ENCODE measurements at places on chromosomes 4 and X. TPM values are rescaled to one million over a fixed set of nuclear protein-coding genes. Genes with fewer than 3 reads are reported as not detected.

GRCh38 chr4:163447481-163447880 is 26.1 kb downstream of the TKTL2 start:
- no peaks in the 10 kb centered on the region for H3K36me3 ChIP-seq
- no peak overlapping the region for H3K4me3 ChIP-seq
- DNase-seq = no peak
- peaks cover 8% of the 10 kb centered on the region for H3K27me3 ChIP-seq
- H3K4me1 ChIP-seq = no peaks in the 10 kb centered on the region

The SSX4 gene
- not detected for total RNA-seq

DNA sequence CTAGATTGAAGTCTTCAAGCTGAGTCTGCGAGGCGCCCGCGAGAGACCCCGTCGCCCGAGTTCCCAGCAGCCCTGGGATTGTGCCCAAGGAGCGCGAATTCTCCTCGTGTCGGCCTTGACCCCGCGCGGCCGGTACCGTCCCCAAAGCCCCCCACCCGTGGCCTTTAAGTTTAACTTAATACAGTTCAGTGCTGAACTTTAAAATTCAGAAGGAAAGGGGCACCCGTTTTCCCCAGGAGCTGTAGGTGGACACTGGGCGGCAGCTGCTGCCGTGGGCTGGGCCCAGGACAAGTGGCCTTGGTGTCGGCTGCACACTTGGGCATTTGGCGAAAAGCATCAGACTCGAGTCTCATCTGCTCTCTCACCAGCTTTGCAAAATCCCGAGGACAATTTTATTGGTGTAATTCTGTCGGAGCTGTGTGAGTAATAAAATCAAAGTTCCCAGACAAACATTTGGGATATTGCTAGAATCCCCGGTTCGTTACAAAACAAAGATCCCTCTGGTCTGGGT is 634 bp downstream of the CWH43 start:
- H3K36me3 ChIP-seq = no peaks in the 10 kb centered on the region
- no peaks in the 10 kb centered on the region for H3K4me1 ChIP-seq

DNA sequence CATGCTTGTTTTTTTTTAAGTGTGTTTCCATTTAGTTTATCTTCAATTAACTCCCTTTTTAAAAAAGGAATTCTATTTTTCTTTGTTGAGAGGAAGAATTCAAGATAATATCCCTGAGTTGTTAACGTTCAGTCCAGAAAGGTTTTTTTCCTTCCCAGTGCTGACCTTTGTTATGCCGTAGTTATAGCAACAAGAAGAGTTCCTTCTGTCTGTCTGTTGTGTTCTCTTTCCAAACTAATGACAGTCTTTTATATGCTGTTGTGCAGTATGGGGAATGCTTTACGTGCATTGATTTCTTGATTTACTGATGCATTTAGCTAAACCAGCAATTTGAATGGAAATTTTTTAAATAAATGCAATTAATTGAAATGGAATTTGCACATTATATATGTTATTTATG is 6.6 kb upstream of the CXXC4 start:
- H3K27ac ChIP-seq = no peak overlapping the region
- H3K4me1 ChIP-seq = no peaks in the 10 kb centered on the region
- H3K27me3 ChIP-seq = peaks cover 16% of the 10 kb centered on the region
- H3K4me3 ChIP-seq = no peak overlapping the region
- DNase-seq = no peak
- no peaks in the 10 kb centered on the region for H3K36me3 ChIP-seq

DNA sequence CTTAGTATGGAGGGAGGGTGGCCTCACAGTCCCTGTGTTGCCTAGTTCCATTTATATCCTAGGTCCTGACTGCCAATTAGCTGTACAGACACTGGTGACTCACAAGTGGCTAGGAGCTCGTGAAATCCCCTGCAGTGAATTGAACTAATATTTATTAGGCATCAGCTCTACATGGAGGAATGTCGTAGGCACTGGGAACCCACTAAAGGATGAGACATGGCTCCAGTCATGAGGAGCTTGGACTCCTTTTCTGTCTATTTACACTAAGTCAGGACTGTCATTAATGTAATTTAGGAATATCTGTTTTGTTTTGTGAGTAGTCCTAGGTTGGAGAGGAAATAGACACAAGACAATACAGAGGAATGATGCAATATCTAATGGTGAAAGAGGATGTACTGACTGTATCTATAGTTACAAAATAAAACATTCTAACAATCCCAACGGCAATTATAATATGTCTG is 67.7 kb downstream of the MID1IP1 start:
- no peak for DNase-seq
- H3K27ac ChIP-seq = no peak overlapping the region
- no peaks in the 10 kb centered on the region for H3K27me3 ChIP-seq

The FAM241A gene
- total RNA-seq = 3.2 TPM

DNA sequence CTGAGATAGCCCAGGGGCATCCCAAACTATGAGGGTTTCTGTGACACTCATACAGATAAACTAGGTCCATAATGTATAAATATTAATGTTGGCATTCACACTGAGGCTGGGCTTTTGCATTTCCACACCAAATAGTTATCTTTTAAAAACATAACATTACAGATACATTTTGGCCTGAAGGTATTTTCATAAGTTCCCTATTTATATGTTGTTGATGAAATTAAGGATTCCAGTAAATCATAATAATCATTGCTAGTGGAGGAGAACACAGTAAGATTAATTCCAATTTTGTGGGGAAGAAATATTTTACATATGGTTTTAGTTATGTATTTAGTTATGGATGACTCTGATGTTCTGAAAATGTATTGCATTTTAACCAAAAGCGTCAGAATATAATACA is 479.6 kb downstream of the CCSER1 start:
- DNase-seq = no peak
- H3K4me1 ChIP-seq = no peaks in the 10 kb centered on the region
- H3K27ac ChIP-seq = no peak overlapping the region
- no peaks in the 10 kb centered on the region for H3K27me3 ChIP-seq
- no peaks in the 10 kb centered on the region for H3K36me3 ChIP-seq

DNA sequence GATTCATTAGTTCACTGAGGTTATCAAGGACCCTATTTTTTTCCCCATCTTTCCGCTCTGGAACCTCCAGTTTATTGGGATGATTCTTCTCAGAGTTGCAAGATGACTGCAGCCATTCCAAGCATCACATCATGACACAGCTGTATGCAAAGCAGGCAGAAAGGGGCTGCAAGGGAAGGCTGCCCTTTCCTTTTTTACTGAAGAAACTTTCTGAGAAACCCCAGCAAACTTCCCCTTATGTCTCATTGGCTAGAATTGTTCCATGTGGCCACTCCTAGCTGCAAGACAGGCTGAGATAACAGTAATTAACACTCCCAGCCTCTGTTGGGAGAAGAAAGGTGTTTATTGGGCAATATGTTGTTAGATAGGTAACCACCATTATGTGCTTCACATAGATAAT is 102.6 kb downstream of the SATL1 start:
- H3K4me3 ChIP-seq = no peak overlapping the region
- no peaks in the 10 kb centered on the region for H3K4me1 ChIP-seq
- DNase-seq = no peak
- no peaks in the 10 kb centered on the region for H3K27me3 ChIP-seq
- H3K36me3 ChIP-seq = no peaks in the 10 kb centered on the region
- no peak overlapping the region for H3K27ac ChIP-seq

The PQBP1 gene
- total RNA-seq = 66.4 TPM

The S100P gene
- total RNA-seq = 0.39 TPM

The IL3RA gene
- not detected for total RNA-seq

DNA sequence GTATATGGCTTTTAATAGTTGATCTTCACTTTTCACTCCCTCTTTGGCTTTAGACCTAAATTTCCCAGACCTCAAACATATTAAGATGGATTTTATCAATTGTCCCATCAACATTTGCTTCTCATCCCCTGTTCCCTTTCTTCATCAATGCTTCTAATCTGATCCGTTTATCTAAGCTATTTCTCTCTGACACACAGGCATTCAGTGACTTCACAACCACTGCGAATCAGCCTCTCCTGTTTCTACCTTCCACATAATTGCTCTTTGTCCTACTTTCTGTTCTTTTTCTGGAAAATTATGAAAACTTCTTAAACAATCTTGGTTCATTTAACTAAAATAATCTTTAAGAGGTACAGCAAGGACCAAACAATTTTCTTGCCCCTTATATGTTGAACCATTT is 115.2 kb downstream of the GLRA3 start:
- no peaks in the 10 kb centered on the region for H3K4me1 ChIP-seq
- H3K4me3 ChIP-seq = no peak overlapping the region
- no peak overlapping the region for H3K27ac ChIP-seq
- peaks cover 7% of the 10 kb centered on the region for H3K27me3 ChIP-seq
- no peak for DNase-seq

The ARMCX1 gene
- 5.0 TPM for total RNA-seq

The TTC29 gene
- not detected for total RNA-seq

GRCh38 chr4:146548443-146548842 is 26.7 kb upstream of the SLC10A7 start:
- H3K36me3 ChIP-seq = no peaks in the 10 kb centered on the region
- no peaks in the 10 kb centered on the region for H3K4me1 ChIP-seq
- H3K27ac ChIP-seq = no peak overlapping the region
- no peak for DNase-seq
- peaks cover 17% of the 10 kb centered on the region for H3K27me3 ChIP-seq
- H3K4me3 ChIP-seq = no peak overlapping the region

DNA sequence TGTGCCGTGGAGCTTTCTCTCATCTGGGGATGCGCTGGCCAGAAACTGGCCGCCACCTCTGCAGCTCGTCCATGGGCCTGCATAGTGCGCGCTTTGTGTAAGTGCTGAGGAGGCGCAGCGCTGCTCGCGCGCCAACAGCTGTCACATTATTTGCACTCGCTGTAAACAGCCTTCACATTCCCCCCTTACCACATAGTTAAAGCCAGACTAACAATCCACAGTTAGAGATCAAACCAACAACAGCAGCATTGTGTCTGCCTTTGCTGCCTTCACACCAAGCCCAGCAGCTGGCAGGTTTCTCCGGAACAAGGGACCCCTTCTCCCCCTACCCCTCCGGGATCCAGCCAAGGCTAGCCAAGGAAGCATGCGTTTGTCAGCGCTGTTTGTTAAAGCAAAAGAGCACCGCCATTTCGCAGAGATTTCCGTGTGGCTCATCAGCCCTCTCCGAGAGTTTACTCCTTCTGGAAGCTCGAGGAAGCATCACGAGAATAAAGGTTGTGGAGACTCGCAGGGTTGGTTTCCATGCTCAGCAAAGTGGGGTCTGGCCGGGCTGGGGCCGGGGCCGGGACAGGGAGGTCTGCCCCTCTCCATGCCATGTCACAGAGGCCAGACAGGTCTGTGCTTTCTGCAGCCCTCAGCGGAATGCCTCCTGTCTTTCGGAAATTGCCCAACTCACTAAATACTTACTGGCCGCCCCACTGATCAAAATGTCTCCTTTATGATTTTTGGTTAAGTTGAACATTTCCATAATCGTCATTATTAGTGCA is 11.0 kb downstream of the BCOR start:
- no peaks in the 10 kb centered on the region for H3K27me3 ChIP-seq
- no peaks in the 10 kb centered on the region for H3K36me3 ChIP-seq
- H3K27ac ChIP-seq = no peak overlapping the region
- peaks cover 16% of the 10 kb centered on the region for H3K4me1 ChIP-seq
- no peak for DNase-seq

Measured in naive thymus-derived CD8-positive, alpha-beta T cell (primary cell).